ENCODE measurements at places on chromosomes 7 and 10.

DNA sequence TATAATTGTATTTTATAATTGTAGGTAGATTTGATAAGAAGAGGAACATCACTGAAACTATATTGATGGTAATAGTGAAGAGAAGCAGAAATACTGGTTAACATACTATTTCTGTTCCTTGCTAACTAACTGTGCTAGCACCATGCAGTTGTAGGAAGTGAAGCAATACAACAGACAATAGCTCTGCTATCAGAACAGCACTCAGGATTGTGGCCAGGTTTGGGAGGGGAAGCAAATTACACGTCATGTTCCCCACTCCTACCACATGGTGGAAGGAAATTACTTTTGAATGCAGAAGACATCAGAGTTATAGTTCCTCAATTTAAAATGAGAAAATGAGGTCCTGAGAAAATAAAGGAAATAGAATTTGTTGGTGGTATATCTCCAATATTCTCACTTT lies 151.1 kb downstream of the DGKB start:
- no peak for DNase-seq

DNA sequence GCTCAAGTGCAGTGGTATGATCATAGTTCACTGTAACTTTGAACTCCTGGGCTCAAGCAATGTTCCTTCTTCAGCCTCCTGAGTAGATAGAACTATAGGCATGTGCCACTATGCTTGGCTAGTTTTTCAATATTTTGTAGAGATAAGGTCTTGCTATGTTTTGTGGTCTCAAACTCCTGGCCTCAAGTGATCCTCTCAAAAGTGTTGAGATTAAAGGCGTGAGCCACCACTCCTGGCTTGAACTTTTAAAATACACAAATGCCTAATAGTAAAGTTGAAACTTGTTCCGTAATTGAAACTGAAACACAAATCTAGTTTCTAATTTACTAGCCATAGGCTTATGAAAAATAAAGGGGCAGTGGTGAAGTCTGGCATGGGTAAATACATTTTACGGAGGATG lies 65.7 kb downstream of the AP3M1 start:
- no peak for DNase-seq

DNA sequence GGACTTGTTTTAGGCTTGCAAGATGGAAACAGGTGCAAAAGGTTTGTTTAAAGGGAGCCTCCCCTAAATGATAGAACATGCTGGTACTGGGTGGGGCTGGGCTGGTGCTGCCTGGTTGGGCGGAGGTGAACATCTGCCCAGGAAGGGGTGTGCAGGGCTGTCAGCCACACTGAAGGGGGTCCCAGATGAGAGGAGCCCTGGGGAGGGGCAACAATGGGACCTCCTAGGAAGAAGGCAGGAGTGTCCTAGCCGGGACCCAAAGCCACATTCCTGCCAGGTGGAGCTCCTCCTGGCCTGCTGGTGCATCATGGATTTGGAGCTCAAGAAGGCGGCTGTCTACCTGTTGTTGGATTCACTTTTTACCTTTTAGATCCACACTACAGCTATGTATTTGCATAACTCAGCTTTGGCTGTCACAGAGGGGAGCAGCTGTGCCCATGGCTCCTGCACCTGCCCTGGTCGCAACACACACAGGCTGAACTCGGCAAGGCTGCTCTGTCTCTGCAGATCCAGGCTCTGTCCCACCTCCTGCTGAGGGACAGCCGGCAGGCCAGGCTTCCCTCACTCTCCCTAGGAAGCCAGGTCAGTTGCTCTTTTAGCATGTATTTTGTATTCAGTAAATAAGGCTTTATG lies 59.9 kb downstream of the ADARB2 start:
- no peak for DNase-seq

DNA sequence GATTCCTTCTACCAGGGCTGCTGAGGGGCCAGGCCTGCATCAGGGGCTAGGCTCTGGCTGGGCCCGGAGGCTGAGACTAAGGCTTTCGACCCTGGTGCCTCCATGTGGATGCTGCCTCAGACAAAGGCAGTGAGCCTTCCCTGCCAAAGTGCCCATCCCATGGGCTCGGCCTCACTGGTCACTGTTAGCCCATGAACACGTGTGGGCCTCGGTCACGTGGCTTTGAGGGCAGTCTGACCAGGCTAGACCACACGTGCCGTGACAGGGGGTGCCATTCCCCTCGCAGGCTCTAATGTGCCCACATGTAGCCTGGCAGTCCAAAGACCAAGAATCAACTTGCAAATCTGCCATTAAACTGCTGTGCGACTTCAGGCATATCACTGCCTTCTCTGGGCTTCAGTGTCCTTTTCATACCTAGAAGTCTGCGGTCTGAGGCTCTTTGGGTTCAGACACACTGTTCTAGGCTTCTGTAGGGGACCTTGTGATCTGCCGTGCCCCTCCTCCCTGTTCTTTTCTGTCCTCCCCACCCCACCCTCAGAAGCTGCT lies 17.6 kb upstream of the SLC29A3 start:
- no peak for DNase-seq

GRCh38 chr7:149027611-149028345 lies 527 bp downstream of the PDIA4 start:
- DNase-seq: no peak

DNA sequence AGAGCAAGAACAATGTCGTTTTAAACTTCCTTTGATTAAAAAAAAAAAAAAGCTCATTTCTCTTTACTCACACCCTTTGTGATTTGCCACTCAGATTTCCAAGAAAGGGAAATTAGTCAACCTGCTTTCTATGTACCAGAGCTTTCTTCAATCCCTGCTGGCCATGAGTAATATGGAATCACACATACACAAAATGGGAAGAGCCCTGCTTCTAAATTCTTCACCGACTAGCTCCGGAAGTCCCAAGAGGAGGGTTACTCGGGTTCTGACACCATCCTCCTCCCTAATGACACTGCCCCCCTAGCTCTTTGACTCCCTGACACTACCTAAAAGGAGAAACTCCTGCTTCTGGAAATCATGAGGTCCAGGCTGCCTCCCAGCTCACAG lies 81.8 kb upstream of the SFMBT2 start:
- no peak for DNase-seq

DNA sequence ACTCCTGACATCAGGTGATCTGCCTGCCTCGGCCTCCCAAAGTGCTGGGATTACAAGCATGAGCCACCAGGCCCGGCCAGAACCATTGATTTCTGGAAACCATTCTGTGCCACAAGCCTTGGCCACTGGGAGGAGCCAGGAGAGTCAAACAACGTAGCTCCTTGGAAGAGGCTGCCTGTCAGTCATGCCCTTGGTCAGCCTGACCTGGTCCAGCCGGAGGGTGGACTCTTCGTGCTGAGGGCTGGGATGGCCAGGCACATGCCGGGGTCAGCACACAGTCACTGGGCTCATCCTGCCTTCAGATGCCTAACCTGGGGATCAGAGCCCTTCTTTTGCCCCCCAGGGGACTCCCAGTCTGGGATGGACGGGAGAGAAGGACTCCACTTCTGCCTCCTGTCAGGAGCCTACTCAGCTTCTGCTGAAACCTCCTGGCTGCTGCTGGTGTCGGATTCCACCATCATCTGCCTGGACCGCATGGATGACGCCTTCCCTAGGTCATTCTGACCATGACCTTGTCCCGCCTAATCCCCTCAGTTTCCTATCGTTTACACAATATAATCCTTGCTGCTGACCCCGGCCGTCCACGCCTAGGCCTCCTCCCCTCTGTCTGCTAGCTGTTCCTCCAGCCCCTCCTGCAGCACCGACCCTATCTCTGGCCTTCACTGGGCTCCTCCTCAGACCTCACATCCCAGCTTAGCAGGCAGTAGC lies 30.4 kb downstream of the TMEM270 start:
- DNase-seq: no peak

Data from cortex of kidney (tissue), 1 donor.